ENCODE measurements at places on chromosomes 3 and 15. TPM values are rescaled to one million over a fixed set of nuclear protein-coding genes. Genes with fewer than 3 reads are reported as not detected.
A peak's percentile ranks its signal among the peaks of the same experiment; 100 is the strongest.

DNA sequence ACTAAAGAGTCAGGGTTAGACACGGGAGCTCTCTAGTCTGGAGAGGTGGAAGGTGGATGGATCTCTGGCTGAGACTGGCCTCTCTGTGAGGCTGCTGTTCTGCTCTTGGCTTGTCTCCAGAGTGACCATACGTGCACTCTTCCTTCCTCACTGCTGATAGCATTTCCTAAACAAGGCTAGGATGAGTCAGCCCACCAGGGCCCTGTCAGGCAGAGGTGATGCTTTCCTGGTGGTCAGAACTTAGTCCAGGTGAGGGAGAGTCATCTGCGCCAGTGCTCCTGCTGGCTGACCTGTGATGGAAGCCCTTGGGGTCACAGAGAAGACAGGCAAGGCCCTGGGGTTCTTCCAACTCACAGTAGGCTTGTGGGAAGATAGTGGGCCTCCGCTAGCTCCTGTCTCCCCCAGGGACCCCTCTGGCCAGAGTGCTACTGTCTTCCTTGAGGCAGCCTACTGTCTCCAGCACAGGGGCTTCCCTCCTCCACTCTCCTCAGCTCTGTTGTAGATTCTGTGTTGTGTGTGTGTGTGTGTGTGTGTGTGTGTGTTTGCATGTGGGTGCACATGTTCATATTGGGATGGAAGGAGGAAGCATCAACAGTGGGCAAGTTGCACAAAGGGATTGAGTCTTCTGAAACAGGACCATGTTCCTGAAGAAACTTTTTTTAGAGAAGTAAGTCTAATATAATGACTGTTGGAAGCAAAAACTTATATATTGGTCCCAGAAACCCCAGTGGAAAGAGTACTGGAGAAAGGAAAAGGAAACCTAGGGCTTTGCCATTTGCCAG lies 16.5 kb downstream of the ALPK3 start:
- H3K36me3 ChIP-seq = no peaks in the 10 kb centered on the region
- no peak overlapping the region for H3K4me3 ChIP-seq
- H3K27ac ChIP-seq = no peak overlapping the region
- H3K4me1 ChIP-seq = no peaks in the 10 kb centered on the region
- peaks cover 8% of the 10 kb centered on the region for H3K27me3 ChIP-seq

DNA sequence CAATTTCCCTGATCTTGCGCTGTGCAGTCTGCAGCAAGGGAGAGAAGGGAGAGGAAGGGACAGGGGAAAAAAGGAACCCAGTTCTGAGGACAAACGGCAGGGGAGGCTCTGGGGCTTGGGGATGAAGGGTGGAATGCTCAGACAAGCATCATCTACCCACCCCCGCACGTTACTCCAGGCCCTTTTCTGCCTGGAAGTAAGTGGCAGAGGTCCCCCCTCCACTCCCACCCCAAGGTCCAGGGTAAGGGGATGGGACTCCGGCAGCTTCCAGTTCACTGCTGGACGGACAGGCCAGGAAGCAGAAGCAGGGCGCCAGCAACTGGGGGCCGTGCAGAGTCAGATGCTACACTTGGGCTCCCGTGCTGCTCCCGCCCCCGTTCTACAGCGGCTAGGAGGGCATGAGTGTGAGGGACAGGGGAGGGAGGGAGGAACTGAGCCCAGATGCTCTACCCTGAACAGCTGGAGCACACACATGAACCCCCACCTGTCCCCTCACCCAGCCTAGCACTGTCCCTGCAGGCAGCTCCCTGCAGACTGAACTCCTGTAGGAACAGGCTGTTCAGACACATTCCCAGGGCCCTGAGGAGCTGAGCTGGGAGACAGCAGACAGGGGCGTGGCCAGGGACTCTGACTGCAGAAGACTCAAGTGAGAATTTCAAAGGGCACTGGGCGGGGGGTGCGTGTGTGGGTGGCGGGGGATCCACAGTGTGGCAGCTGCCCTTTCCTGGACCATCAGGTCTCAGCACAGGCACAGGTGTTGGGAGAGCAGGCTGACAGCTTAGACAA lies 59.7 kb downstream of the SENP2 start:
- no peak overlapping the region for H3K27ac ChIP-seq
- H3K36me3 ChIP-seq = no peaks in the 10 kb centered on the region
- no peak for DNase-seq
- H3K27me3 ChIP-seq = peaks cover 27% of the 10 kb centered on the region

Gene ATP8B4
- total RNA-seq = 2.4 TPM

DNA sequence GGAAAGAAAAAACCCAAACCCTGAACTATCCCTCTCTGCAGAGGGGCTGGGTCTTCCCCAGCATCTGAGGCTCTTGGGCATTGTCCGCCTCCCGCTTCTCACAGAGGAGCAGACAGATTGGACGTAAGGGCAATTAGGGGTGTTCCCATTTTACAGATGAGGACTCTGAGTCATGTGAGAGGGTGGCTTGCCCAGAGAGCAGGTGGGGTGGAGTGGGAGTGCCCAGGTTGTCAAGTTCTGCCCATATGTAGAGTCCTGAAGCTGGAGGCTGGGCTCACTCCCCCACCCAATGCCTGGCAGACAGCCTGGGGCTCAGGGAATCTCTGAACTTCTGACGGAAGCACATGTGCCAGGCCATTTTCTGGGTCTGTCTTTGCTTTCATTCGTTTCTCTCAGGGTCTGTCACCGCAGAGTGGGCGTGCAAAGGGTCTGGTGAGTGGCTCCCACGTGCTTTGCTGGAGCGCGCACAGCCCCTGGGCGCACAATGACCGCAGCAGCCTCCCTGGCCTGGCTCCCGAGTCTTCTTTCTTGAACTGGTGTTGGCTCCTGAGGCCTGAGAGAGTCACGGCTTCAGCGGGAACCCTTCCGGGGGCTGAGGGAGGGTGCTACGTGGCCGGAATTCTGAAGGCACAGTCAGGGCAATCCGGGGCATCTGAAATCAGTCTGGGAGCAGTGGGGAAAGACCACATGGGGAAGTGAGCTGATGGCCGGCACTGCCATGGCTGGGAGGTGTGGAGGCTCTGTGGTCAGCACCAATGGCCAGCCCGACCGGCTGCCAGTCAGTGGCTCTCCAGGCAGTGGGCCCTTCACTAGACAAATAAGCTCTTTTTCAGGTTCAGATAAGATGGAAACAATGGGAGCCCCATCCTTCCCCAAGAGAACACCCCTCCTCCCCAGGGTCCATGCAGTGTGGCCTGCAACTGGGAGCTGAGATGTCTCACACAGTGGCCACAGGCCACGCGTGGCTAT lies 1.1 kb upstream of the TRPM1 start:
- no peaks in the 10 kb centered on the region for H3K36me3 ChIP-seq
- no peaks in the 10 kb centered on the region for H3K4me1 ChIP-seq
- no peaks in the 10 kb centered on the region for H3K27me3 ChIP-seq
- no peak overlapping the region for H3K4me3 ChIP-seq

DNA sequence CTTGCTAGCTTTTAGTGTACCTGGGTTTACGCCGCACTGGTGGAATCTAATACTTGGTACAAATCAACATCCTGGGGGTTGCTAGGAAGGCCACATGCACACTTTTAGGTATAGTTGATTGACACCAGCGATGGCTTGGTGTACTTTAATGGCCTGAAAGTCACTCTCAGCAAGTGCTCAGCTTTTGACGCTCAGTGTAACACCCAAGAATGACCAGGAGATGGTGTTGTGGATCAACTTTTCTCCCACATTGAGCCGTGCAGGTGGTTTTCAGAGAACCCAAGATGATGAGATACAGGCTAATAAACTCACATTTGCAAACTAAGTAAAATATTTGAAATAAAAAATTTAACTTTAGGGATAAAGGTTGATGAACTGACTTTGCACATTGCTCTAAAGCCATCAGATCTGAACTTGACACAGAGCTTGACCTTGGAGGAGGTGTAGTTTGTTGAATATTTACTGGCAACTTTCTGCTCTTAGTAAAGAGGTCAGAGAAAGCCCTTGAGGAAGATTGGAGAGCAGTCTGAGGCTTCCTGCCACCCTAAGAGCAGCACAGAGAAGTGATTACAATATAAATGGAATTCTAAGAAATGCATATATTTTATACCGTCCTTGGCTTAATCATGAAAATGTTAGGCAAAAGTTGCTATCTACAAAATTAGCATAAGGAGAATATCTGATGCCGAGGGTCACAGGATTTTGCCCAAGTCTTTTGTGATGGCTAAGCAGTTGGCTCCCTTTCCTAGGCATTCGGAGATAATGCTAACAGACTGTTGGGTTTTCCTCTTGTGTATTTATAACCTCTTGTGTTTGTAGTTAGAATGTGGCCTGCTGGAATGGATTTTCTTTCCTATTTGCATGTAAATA lies 143.4 kb upstream of the RASGRP1 start:
- no peaks in the 10 kb centered on the region for H3K4me1 ChIP-seq
- no peak for DNase-seq
- H3K27ac ChIP-seq = no peak overlapping the region

Gene RETNLB
- total RNA-seq = 0.50 TPM

DNA sequence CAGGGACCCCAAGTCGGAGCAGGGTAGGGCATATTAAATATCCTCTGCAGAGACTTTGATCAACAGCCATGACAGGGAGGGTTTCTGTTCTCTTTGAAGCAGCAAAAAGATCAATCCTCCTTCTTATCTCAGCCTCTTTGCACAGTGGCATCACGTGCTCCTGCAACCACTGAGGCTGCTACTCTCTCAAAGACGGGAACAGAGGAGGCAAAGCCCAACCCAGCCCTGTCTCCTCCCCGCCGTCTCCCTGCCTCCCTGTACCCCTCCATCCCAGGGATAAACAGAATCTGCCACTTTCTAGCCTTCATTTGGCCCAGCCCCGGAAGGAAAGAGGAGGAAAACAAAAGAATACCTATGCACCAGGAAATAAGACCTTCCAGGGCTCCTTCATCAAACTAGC lies 7.5 kb upstream of the TBC1D21 start:
- DNase-seq = no peak
- no peak overlapping the region for H3K27ac ChIP-seq
- no peaks in the 10 kb centered on the region for H3K36me3 ChIP-seq
- H3K4me3 ChIP-seq = no peak overlapping the region

- no peak overlapping the region for H3K27ac ChIP-seq
- H3K36me3 ChIP-seq = peaks cover 54% of the 10 kb centered on the region
- H3K27me3 ChIP-seq = no peaks in the 10 kb centered on the region
- DNase-seq = no peak
These were observed 68.9 kb downstream of the NPTN start for GRCh38 chr15:73564255-73564654.

DNA sequence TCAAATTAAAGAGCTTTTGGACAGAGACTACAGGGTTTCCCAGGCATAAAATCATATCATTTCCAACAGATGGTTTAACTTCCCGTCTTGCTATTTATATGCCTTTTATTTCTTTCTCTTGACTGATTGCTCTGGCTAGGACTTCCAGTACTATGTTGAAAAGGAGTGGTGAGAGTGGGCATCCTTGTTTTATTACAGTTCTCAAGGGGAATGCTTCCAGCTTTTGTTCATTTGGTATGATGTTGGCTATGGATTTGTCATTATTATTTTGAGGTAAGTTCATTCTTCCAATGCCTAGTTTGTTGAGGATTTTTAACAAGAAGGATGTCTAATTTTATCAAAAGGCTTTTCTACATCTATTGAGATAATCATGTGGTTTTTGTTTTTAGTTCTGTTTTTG lies 896.6 kb upstream of the CFAP20DC start:
- H3K27ac ChIP-seq = no peak overlapping the region
- DNase-seq = no peak
- peaks cover 2% of the 10 kb centered on the region for H3K36me3 ChIP-seq

GRCh38 chr3:196694202-196694638 lies 17.8 kb downstream of the CEP19 start:
- no peak overlapping the region for H3K4me3 ChIP-seq
- H3K27ac ChIP-seq = no peak overlapping the region
- no peaks in the 10 kb centered on the region for H3K27me3 ChIP-seq
- DNase-seq = no peak
- H3K36me3 ChIP-seq = no peaks in the 10 kb centered on the region

GRCh38 chr3:64410226-64410625 lies 185.0 kb upstream of the PRICKLE2 start:
- no peak for DNase-seq
- H3K36me3 ChIP-seq = no peaks in the 10 kb centered on the region
- no peak overlapping the region for H3K27ac ChIP-seq
- H3K4me1 ChIP-seq = no peaks in the 10 kb centered on the region
- H3K4me3 ChIP-seq = no peak overlapping the region

DNA sequence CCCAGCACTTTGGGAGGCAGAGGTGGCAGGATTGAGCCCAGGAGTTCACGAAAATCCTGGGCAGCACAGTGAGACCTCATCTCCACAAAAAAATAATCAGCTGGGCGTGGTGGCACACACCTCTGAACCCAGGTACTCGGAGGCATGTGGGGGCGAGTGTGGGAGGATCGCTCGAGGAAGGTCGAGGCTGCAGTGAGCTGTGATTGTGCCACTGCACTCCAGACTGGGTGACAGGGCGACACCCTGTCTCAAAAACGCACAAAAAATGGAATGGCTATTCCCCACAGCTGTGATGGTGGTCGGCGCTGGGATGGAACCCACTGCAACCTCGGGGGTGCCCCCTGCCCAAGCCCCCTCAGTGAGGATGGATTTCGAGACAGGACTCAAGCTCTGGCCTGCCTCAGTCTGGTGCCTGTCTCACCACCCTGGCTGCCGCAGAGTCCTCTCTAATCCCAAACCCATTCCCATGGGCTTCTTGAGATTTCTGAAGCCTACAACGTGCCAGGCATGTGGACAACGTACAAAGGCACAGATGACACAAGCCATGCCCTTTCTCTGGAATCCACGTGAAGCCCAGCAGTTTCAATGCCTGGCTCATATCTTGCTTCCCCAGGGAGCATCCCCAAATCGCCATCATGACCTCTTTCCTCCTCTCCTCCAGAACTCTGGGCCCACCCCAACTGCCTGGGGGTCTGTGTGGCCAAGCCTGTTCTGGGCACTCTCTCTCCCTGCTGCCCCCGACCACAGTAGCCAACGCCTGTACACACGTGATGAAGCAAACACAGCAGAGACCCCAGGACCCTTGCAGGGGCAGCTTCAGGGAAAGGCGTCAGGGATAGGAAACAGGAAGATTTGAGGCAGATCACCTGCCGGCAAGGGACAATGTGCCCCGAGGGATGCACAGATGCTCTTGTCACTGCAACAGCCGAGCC lies 32.4 kb downstream of the ADAMTS17 start:
- no peak overlapping the region for H3K4me3 ChIP-seq
- H3K36me3 ChIP-seq = no peaks in the 10 kb centered on the region
- no peak overlapping the region for H3K27ac ChIP-seq
- no peaks in the 10 kb centered on the region for H3K4me1 ChIP-seq
- no peaks in the 10 kb centered on the region for H3K27me3 ChIP-seq

GRCh38 chr3:194386648-194387047 lies 12.4 kb downstream of the GP5 start:
- H3K4me3 ChIP-seq = no peak overlapping the region
- no peaks in the 10 kb centered on the region for H3K4me1 ChIP-seq
- H3K36me3 ChIP-seq = no peaks in the 10 kb centered on the region

Gene ALDH1A3
- total RNA-seq = not detected

GRCh38 chr3:57691411-57692132 lies 1.3 kb downstream of the DENND6A start:
- no peak for DNase-seq
- H3K27ac ChIP-seq = peak overlapping the region; percentile 76
- no peaks in the 10 kb centered on the region for H3K27me3 ChIP-seq
- H3K4me3 ChIP-seq = peak overlapping the region; percentile 63
- no peaks in the 10 kb centered on the region for H3K36me3 ChIP-seq

- no peaks in the 10 kb centered on the region for H3K27me3 ChIP-seq
- H3K4me3 ChIP-seq = no peak overlapping the region
- H3K4me1 ChIP-seq = peaks cover 100% of the 10 kb centered on the region
- DNase-seq = no peak
- peak overlapping the region; percentile 99 for H3K27ac ChIP-seq
These were observed 17.2 kb downstream of the KLF13 start for GRCh38 chr15:31343831-31344230.

GRCh38 chr3:112560307-112560706 lies 1.5 kb downstream of the ATG3 start:
- peaks cover 19% of the 10 kb centered on the region for H3K4me1 ChIP-seq
- H3K4me3 ChIP-seq = no peak overlapping the region
- no peak overlapping the region for H3K27ac ChIP-seq
- H3K27me3 ChIP-seq = no peaks in the 10 kb centered on the region
- DNase-seq = no peak
- no peaks in the 10 kb centered on the region for H3K36me3 ChIP-seq

Gene MORC1
- total RNA-seq = not detected

Gene PIGZ
- 1.3 TPM for total RNA-seq

Measured in T-cell (primary cell).